ENCODE measurements at places on chromosomes 3 and 15.

GRCh38 chr15:40233727-40234577 is 4.9 kb upstream of the PAK6 start:
- peaks cover 24% of the 10 kb centered on the region for H3K4me1 ChIP-seq
- no peak overlapping the region for H3K4me3 ChIP-seq
- DNase-seq: peak; percentile 63
- H3K36me3 ChIP-seq: peaks cover 4% of the 10 kb centered on the region

DNA sequence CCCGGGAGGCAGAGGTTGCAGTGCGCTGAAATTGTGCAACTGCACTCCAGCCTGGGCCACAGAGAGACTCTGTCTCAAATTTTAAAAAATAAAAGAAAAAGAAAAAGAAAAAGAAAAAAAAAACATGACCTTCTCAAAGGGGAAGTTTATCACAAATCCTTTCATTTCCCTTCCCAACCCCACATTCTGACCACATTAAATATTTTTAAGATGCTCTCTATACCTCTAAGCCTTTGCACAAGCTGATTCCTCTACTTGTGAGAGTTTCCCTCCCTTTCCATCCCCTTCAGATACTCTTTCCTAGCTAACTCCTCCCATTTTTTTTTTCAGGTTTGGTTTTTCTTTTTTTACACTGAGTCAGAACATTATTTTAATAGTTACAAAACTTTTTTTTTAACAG is 4.0 kb downstream of the HIGD1A start:
- H3K36me3 ChIP-seq: peaks cover 32% of the 10 kb centered on the region
- no peaks in the 10 kb centered on the region for H3K27me3 ChIP-seq
- peaks cover 22% of the 10 kb centered on the region for H3K4me1 ChIP-seq
- H3K27ac ChIP-seq: no peak overlapping the region
- DNase-seq: no peak
- no peak overlapping the region for H3K4me3 ChIP-seq

GRCh38 chr3:34956511-34956910 is 682.8 kb upstream of the ARPP21 start:
- no peaks in the 10 kb centered on the region for H3K36me3 ChIP-seq
- H3K4me3 ChIP-seq: no peak overlapping the region
- peaks cover 5% of the 10 kb centered on the region for H3K4me1 ChIP-seq
- peak; percentile 35 for DNase-seq

GRCh38 chr15:43048935-43049334 is 56.9 kb downstream of the UBR1 start:
- H3K4me1 ChIP-seq: no peaks in the 10 kb centered on the region
- no peak overlapping the region for H3K4me3 ChIP-seq
- peaks cover 56% of the 10 kb centered on the region for H3K36me3 ChIP-seq
- H3K27me3 ChIP-seq: no peaks in the 10 kb centered on the region
- no peak for DNase-seq
- no peak overlapping the region for H3K27ac ChIP-seq

DNA sequence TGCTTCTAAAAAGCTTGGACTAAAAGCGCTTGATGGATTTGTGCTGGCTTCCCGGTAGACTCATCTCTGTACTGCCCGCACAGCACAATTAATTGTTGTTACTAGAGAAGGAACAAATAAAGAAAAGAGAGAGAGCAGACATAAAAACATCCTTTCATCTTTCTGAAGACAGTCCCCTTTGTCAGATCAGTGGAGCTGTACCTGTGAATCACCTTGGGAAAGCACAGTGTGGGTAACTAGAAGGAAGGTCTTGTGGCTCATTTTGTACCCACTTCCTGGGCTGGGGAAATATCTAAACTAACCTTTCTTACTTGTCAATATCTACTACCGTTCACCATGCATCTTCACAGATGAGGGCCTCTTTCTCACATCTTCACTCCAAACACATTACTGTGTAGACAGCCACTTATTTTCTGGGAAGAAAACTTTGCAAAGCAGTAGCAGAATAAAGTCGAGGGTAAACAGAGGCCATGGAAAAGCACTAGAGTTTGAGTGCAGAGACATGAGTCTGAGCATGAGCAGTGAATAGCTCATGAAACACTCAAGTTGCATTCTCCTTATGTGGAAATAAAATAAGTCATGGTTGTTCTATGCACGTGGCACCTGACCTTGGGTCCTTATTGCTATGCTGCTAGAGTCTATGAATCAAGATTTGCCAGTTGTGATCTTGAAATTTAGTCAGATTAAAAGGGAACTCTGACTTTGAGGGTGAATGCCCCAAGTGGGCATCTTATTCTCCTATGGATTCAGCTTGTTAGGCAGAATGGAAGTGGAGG is 169.3 kb downstream of the LPP start:
- peaks cover 6% of the 10 kb centered on the region for H3K36me3 ChIP-seq
- H3K27ac ChIP-seq: no peak overlapping the region
- H3K27me3 ChIP-seq: no peaks in the 10 kb centered on the region
- no peak for DNase-seq
